Activated CD4-positive, alpha-beta T cell treated with anti-CD3 and anti-CD28 coated beads, Interleukin-2, amount 50 U/mL, for 4 hours (primary cell): ENCODE measurements at places on chromosomes 16 and 17.

GRCh38 chr17:37117373-37118142, 168.8 kb downstream of the AATF start:
- DNase-seq, result no peak

- no peak for DNase-seq
Observed at GRCh38 chr17:75269844-75270217, 1.2 kb downstream of the MIF4GD start.

DNA sequence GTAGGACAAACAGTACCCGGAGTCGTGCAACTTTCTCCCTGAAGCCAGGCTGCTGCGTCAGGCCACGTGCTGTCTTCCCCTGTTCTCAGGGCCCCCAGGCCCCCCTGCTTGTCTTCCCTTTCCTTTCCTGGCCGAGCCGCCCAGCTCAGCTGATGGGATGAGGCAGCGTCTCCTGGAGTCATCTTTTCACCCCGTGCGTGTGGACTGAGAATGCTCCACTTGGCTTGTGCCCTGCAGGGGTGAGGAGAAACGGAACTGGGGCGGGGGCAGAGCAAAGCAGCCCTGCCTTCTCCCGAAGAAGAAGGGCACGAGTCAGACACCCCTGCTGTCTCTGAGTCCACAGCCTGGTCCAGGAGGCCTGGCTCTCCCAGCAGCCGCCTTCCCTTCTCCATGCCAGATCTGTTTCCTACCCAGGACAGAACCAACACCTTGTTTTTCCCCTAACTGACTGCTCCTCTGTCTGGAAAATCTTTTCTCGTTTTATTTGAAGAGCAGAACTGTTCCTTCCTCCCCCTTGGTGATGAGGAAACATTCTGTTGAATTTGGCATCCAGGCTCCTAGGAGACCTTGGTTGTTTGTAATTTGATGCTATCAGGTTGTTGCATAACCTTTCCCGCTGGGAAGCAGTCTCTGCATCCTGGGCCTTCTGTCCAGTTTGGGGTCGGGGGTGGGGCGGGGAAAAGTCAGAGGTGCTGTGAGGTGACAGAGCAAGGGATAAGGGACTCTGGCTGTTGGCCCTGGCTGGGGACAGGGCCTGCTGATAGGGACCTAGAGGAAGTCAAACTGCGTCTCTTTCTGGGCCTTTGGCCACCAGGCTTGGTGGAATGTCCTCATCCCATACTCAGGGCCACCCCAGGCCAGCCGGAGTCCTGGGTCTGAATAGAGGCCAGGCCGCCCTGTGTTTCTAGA, 78.8 kb downstream of the WIPI1 start:
- DNase-seq, result no peak

GRCh38 chr17:8312726-8313600, 2.9 kb downstream of the ARHGEF15 start:
- no peak for DNase-seq

GRCh38 chr17:6862825-6863224, 31.3 kb upstream of the TEKT1 start:
- no peak for DNase-seq

DNA sequence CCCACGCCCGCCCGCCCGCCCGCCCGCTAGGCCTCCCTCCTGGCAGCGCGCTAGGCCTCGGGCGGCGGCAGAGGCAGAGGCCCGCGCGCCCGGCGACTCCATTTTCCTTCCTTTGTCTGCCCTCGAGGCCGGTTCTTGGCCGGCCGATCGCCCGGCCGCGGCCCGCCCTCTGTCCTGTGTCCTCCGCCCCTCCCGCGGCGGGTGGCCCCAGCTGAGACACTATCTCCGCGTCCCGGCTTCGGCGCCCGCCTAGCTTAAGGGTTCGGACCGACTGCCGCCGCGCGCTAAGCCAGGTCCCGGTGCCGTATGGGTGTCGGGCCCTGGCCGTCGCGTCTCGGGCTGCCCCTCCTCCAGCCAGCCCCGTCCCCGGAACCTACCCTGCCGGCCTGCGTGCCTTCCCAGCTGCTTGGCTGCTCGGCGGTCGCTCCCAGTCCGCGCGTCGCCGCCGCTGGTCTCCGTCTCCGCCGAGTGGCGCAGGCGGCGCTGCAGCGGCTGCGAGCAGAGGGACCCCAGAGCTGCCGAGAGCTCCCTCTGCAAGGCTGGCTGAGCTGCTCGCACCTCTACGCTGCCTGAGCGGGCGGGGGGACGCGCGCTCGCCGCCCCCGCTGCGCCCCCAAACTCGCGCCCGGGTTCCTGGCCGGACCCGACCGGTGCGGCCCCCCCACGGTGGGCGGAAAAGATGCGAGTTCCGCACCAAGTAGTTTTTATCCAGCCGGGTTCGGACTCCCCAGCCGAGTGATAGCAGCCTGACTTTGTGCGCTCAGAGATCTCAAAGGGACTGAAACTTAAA, 787 bp downstream of the CTCF start:
- DNase-seq, result peak; percentile 51

DNA sequence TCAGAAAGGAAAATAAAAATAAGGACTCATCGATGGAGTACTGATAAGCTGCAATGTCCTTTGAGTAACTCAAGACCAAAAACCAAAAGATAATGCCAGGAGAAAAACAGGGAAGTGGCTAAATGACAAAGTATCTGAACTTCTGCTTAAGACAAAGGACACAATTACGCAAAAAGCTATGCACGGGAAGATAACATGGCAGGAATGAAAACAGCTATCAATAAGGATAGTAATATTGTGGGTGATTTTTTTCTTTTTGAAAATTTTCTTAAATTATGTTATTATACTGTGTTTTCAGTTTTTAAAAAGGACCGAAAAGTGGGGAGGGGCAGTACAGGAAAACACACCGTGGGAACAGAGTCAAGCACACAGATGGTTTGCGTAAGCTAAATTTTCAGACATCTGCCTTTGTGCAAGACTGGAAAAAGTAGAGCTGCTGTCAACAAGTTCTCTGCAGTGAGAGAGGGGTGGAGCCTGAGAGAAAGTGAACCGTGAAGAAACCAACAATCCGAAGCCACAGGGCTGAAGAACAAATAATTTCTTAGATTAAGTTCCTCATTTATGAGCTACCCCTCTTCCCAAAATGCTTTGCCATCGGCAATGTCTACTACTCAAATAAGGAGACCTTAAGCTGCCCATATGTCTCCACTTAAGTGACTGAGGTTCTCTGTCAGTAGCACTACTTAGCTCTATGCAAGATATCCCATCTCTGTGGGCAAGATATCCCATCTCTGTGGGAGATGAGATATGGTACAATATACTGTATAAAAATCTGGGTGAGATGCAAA, 99.9 kb upstream of the CORO6 start:
- DNase-seq, result peak; percentile 14

DNA sequence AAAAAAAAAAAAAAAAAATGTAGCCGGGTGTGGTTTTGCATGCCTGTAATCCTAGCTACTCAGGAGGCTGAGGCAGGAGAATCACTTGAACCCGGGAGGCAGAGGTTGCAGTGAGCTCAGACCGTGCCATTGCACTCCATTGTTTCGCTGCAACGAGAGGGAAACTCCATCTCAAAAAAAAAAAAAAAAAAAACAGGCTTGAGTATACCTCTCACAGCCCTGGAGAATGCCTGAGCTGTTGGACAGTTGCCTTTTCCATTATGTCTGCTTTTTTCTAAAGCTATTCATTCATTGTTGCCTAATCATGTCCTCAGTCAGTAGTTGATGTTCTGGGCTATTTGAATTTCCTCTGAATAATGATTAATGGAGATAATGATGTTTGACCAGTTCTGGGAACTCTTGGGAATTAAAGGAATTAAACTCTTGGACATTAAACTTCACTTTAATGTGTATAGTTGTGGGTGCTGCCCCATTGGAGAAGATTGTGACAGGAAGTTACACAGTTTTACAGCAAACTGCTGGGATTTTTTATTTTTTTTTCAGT, 11.8 kb downstream of the HMOX2 start:
- DNase-seq, result no peak

GRCh38 chr17:42895185-42895555, 5.4 kb upstream of the G6PC1 start:
- no peak for DNase-seq

- DNase-seq, result no peak
Observed at GRCh38 chr16:75109732-75110243, 6.8 kb downstream of the LDHD start.

DNA sequence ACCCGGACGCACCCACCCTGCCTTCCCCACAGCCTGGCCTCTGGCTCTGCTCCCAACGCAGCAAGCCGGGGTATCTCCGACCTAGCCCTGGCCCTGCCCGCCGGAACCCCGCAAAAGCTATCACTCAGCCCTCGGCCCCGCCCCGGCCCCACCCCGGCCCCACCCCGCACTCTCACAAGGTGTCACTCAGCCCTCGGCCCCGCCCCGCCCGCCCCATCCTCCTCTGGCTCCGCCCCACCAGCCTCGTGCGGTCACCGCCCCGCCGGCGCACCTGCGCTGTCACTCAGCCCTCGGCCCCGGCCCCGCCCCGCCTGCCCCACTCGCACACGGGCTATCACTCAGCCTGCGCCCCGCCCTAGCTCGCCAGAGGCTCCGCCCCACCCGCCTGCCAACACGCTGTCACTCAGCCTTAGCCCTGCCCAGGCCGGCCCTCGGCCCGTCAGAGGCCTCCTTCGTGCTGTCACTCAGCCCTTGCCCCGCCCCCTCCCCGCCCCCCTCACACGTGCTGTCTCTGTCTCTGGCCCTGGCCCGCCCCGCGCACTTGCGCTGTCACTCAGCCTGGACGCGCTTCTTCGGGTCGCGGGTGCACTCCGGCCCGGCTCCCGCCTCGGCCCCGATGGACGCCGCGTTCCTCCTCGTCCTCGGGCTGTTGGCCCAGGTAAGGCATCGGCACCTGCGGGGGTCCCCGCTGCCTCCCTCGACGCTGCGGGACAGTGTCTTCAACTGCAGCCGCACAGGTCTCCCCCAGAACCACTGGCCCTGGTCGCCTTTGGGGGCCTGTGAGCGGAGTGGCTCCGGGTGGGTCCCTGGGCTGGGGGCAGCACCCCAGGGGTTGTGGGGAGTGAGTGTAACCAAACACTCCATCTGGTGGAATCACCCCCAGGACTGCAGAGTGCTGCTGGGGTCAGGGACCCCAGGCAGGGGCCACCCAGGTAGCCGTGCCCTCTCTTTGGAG, at the start of gene CDH15:
TSS of gene CDH15 (plus strand) at position 533 of the 955 bp plus-strand sequence. CDS start at position 617, 84 bp downstream.
- DNase-seq, result peak; percentile 96

GRCh38 chr16:67526149-67526791, 2.4 kb upstream of the RIPOR1 start:
- no peak for DNase-seq

- no peak for DNase-seq
Observed at GRCh38 chr17:40345994-40346764, 18.4 kb downstream of the GJD3 start.

DNA sequence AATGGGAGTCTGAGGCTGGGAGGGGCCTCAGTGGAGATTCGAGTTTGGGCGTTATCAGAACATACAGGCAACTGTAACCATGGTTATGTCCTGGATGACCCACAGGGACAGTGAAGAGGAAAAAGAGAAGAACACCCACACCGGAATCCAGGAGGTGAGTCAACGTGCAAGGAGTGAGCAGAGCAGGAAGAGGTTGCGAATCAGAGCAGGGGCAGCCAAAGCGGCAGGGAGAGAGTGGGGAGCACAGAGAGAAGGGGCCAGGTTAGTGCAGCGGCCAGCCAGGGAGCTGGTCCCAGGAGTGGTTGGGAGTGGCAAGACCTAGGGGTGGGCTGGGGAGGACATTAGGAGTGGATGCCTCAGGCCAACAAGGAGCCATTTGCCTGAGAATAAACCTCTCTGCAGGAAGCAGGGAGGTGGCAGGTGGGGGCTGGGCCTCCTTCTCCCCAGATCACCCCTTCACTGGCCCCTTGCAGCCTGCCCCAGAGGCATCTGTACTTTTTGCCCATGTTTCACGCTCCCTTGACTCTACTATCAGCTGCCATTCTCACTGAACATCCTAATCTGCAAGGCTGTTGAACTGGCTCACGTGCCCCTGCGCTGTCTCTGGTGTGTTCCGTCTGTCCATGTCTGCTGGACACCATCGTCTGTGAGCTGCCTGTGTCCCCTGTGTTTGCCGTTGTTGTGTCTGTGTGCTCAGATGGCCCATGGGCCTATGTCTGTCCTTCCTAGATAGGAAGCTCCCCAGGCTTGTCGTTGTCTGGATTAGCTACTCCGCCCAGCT, 5.1 kb downstream of the KRT13 start:
- no peak for DNase-seq

DNA sequence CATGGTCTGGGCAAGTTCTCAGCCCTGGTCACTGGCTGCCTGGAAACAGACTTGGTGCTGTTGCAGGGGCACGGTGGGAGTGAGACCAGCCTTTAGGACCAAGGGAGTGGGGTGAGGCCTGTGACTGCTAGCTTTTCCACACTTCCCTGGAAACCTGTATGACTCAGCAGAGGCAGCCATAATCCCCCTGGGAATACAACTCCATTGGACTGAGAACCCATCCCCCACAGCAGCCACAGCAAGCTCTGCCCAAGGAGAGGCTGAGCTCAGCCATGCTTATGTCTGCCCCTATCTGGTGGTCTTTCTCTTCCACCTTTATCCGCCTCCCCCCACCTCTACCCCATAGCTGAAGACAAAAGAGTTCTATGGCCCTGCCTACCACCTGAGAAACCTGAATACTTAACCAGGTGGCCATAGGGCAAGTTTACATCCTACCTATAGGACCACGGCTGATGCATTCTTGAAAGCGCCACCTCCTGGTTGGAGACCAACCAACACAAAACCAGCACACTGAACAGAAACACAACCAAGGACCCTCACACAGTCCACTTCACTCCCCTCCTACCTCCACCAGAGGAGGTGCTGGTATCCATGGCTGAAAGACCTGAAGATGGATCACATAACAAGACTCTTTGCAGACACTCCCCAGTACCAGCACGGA, 816.2 kb upstream of the SOX9 start:
- no peak for DNase-seq

GRCh38 chr17:52140601-52141000, 17.9 kb downstream of the CA10 start:
- no peak for DNase-seq

DNA sequence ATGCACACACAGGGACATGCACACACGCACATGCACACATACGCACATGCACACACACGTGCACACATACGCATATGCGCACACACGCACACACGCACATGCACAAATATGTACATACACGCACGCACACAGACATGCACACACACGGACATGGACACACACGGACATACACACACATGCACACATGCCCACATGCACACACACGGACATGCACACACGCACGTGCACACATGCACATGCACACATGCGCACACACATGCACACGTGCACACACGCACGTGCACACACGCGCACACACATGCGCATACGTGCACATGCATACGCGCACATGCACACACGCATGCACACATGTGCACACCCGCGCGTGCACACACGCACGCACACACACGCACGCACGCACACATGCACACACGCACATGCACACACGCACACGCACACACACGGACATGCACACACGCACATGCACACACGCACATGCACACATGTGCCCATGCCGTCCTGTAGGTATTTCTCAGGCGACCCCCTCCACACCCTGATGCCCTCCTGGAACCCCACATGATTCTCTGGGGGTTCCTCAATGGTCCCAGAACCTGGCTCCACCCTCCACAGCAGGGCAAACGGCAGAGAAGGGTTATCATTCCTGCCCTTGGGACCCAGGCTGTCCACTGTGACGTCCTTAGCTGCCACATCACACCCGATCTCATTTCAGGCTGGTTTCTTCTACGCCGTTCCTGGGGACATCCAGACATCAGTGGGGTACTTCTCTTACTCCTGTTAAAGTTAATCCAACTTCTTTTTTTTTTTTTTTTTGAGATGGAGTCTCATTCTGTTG, 9.6 kb upstream of the RBFOX3 start:
- no peak for DNase-seq

GRCh38 chr17:72063756-72064450, 56.9 kb upstream of the SOX9 start:
- no peak for DNase-seq

GRCh38 chr16:73034374-73034773, 13.6 kb downstream of the ZFHX3 start:
- DNase-seq, result no peak
